ENCODE measurements at places on chromosomes 5 and 9. TPM values are rescaled to one million over a fixed set of nuclear protein-coding genes. Genes with fewer than 3 reads are reported as not detected.

The CCNJL gene
- total RNA-seq, result 0.23 TPM

The TLX3 gene
- not detected for total RNA-seq

The SLC25A48 gene
- total RNA-seq, result not detected

The SLC36A2 gene
- total RNA-seq, result not detected

The GRXCR2 gene
- not detected for total RNA-seq

The PCDHB16 gene
- total RNA-seq, result not detected

The EPB41L4A gene
- not detected for total RNA-seq

The UGT3A2 gene
- total RNA-seq, result not detected

The DNAJC21 gene
- total RNA-seq, result 59.3 TPM

The PCDHA11 gene
- not detected for total RNA-seq

The DNAH5 gene
- total RNA-seq, result not detected

The TMEM252 gene
- not detected for total RNA-seq

The IRGM gene
- total RNA-seq, result 4.1 TPM

The ZNF300 gene
- total RNA-seq, result 0.55 TPM

The C9orf50 gene
- not detected for total RNA-seq
